Right renal pelvis (tissue), 4 donors: ENCODE measurements at places on chromosomes 12 and 14. TPM values are rescaled to one million over a fixed set of nuclear protein-coding genes. Genes with fewer than 3 reads are reported as not detected.

Gene IKBIP
- 28.5 TPM for polyA plus RNA-seq

Gene CLEC4A
- 2.3 TPM for polyA plus RNA-seq

Gene PROX2
- 1.1 TPM for polyA plus RNA-seq

Gene TMEM120B
- 10.3 TPM for polyA plus RNA-seq

Gene STRAP
- polyA plus RNA-seq, result 197 TPM

Gene RERGL
- polyA plus RNA-seq, result 9.7 TPM

Gene GLIPR1L2
- 3.0 TPM for polyA plus RNA-seq

Gene PTPRR
- 0.40 TPM for polyA plus RNA-seq

Gene TMEM253
- polyA plus RNA-seq, result 1.0 TPM

Gene ABCD2
- polyA plus RNA-seq, result 0.06 TPM

Gene PRKD1
- polyA plus RNA-seq, result 29.8 TPM

Gene STAT2
- polyA plus RNA-seq, result 107 TPM

Gene NID2
- 104 TPM for polyA plus RNA-seq

Gene CMA1
- 0.34 TPM for polyA plus RNA-seq

Gene TXNRD1
- polyA plus RNA-seq, result 70.3 TPM

Gene TPH2
- polyA plus RNA-seq, result not detected

Gene MANSC4
- 0.13 TPM for polyA plus RNA-seq

Gene E2F7
- polyA plus RNA-seq, result 7.2 TPM

Gene KCNC2
- polyA plus RNA-seq, result 0.59 TPM

Gene SERPINA9
- not detected for polyA plus RNA-seq

Gene TAS2R30
- polyA plus RNA-seq, result not detected

Gene LRRC10
- not detected for polyA plus RNA-seq

Gene SLCO1B3
- polyA plus RNA-seq, result not detected

Gene PZP
- polyA plus RNA-seq, result 0.15 TPM
